ENCODE measurements at places on chromosomes 13 and 19.

DNA sequence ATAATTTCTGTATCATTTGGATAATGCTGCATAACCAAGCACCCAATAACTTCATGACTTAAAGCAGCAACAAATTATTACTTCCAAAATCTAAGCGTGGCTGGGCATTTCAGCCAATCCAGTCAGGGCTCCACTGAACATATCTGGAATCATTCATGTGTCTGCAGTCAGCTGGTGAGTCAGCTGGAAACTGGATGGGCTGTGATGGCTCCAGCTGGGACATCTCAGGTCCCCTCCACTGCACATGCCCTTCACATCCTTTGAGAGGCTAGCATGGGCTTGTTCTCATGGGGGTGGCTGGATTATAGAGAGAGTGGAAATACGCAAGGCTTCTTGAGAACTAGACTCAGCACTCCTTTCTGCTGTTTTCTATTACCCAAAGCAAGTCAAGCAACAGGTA lies 961.9 kb downstream of the DIAPH3 start:
- no peak for DNase-seq

DNA sequence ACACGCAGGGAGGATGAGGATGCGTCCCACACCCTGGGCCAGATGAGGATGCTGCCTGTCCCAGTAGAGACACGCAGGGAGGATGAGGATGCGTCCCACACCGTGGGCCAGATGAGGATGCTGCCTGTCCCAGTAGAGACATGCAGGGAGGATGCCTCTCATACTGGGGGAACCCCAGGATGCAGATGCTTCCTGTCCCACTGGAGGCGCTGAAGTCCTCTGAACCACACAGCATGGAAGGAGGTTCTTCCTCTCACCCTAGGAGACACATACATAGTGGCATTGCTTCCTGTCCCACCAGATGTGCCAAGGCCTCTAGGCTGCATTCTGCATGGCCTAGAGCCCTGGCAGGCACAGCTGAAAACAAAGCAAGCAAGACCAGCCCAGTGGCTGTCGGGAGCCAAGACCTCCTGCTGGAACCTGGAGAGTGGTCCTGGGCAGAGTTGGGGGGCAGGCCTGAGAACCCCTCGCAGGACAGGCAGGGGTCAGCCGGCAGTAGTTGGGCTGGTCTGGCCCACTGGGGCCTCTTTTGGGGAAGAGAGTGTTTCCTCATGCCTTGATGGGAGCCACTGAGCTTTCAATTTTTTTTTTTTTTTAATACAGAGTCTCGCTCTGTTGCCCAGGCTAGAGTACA lies 4.3 kb downstream of the HPN start:
- DNase-seq: no peak

GRCh38 chr13:90793261-90793820 lies 554.1 kb upstream of the MIR17HG start:
- no peak for DNase-seq

DNA sequence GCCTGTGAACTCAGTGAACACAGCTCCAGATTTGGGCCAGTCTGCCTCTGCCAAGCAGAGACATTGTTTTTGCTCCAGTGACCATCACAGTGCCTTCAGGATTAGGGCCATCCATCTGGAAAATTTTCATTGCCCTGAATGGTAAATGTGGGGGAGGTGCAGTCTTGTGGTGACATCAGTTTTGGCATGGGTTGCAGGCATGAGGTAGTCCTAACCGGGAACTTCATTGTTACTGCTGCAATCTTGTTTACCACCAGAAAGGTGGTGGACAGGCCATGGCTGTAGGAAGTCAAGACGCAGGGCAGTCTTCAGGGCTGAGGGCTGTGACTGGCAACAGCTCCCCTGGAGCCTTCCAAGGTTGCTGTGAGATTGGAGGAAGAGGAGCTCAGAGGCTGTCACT lies 55.2 kb downstream of the SPATA13 start:
- no peak for DNase-seq
